ENCODE measurements at places on chromosomes 1 and 21. TPM values are rescaled to one million over a fixed set of nuclear protein-coding genes. Genes with fewer than 3 reads are reported as not detected.

DNA sequence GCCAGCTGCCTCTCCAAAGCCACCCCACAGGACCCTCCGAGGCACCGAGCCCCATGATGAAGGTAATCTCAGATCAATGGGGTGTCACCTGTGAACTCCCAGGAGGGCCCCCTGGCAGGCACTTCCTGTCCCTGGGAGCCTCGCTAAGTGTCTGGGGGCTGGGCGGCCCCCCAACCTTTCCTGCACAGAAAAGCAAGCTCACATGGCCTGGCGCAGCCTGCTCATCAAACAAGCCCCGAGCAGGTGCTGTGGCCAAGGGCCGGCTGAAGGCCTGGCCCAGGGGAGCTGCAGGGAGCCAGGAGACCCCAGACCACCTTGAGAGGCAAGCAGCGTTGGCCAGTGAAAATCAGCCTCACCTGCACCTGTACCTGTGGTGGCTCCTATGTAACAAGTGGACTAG, 2.9 kb downstream of the RIPK4 start:
- H3K27me3 ChIP-seq: no peaks in the 10 kb centered on the region
- H3K4me3 ChIP-seq: peak overlapping the region; percentile 94
- peaks cover 61% of the 10 kb centered on the region for H3K36me3 ChIP-seq
- H3K27ac ChIP-seq: peak overlapping the region; percentile 97
- H3K4me1 ChIP-seq: peaks cover 63% of the 10 kb centered on the region

- DNase-seq: no peak
- peaks cover 91% of the 10 kb centered on the region for H3K4me1 ChIP-seq
- peak overlapping the region; percentile 97 for H3K27ac ChIP-seq
- H3K27me3 ChIP-seq: no peaks in the 10 kb centered on the region
- no peaks in the 10 kb centered on the region for H3K36me3 ChIP-seq
Measured at GRCh38 chr1:98327220-98327861, 334.2 kb upstream of the SNX7 start.

- H3K4me1 ChIP-seq: peaks cover 5% of the 10 kb centered on the region
- DNase-seq: no peak
- H3K36me3 ChIP-seq: no peaks in the 10 kb centered on the region
- H3K27ac ChIP-seq: no peak overlapping the region
- H3K4me3 ChIP-seq: no peak overlapping the region
Measured at GRCh38 chr1:205522692-205523091, 18.2 kb downstream of the CDK18 start.

GRCh38 chr1:41936107-41936506, 17.4 kb upstream of the HIVEP3 start:
- H3K27ac ChIP-seq: peak overlapping the region; percentile 62
- no peak overlapping the region for H3K4me3 ChIP-seq
- peak; percentile 92 for DNase-seq

- peaks cover 21% of the 10 kb centered on the region for H3K4me1 ChIP-seq
- H3K4me3 ChIP-seq: peak overlapping the region; percentile 54
- no peaks in the 10 kb centered on the region for H3K27me3 ChIP-seq
- peak overlapping the region; percentile 75 for H3K27ac ChIP-seq
- DNase-seq: peak; percentile 95
- H3K36me3 ChIP-seq: no peaks in the 10 kb centered on the region
Measured at GRCh38 chr1:62295921-62296491, 23.2 kb downstream of the KANK4 start.

The HORMAD1 gene
- total RNA-seq: not detected

The ELAPOR1 gene
- 0.80 TPM for total RNA-seq

The DCLRE1B gene
- 12.6 TPM for total RNA-seq

The SPRR4 gene
- total RNA-seq: not detected

The IL10 gene
- total RNA-seq: not detected

Measured in PC-3 (cell line).